ENCODE measurements at places on chromosomes 6 and 20. TPM values are rescaled to one million over a fixed set of nuclear protein-coding genes. Genes with fewer than 3 reads are reported as not detected.

PTCRA gene
- 0.55 TPM for polyA plus RNA-seq

ZNF831 gene
- polyA plus RNA-seq = 0.09 TPM

C20orf141 gene
- polyA plus RNA-seq = not detected

RRP36 gene
- polyA plus RNA-seq = 52.5 TPM

SPDEF gene
- polyA plus RNA-seq = not detected

LPA gene
- not detected for polyA plus RNA-seq

FGD2 gene
- polyA plus RNA-seq = 50.0 TPM

ELOVL4 gene
- not detected for polyA plus RNA-seq

MUC21 gene
- polyA plus RNA-seq = not detected

DNA sequence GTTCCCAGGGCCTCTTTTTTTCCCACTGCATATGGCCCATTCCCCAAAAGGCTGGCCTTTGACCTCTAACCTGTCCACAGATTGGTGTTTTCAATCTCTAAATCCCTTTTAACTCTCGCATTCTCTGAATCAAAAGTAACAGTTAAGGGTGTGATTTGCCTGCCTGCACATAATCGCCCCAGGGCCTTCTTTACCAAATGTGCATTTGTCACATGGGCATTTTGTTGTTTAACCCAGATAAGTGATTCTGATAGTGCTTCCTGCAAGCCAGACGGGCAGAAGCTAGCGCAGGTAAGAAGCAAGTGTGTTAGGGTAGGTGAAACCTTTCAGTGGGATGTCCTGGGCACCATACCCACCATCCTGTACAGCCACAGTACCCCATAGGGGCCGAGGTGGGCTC lies 49.4 kb upstream of the PLEKHG1 start:
- DNase-seq = no peak

GRCh38 chr6:19811397-19812079 lies 25.6 kb upstream of the ID4 start:
- no peak for DNase-seq

DNA sequence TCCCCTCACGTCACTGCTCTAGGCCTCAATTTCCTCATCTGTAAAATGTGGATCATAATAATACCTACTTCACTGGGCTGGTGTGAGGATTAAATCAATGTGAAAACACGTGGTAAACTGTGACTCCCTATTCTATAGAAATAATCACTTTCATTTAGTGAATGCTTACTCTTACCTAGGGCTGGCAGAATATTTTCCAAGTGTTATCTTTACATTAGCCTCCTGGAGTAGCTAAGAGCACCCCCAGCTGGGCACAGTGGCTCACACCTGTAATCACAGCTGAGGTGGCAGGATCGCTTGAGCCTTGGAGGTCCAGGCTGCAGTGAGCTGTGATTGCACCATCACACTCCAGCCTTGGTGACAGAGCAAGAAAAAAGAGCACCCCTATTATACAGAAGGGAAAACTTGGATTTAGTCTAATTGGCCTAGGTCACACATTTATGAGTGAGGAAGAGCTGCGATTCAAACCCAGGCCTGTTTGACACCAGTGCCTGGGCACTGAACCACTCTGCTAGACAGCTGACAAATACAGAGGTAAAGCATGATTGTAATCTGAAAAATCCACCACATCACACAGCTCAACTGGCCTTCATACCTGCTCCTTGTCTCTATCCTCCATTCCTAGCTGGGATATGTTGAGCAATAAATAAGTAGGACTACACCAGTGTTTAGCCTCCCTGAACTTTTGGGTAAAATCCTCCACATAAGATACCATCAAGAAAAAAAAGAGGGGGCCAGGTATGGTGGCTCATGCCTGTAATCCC lies 1.4 kb upstream of the SNTA1 start:
- DNase-seq = no peak

DNA sequence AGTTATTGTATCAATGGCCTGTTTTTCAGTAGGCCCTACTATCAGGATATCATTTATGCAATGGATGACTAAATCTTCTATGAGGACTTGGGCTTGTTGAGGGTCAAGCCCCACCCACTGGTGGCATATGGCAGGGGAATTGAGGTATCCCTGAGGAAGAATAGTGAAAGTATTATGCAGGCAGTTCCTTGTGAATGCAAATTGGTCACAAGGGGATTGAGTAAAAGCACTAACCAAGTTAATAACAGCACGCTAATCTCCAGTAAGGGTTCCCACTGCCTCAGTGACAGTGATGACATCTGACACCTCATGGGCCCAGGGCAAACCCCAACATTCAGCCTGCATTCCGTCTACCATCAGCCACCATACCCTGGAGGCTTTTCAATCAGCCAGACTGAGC lies 14.9 kb downstream of the BPIFA1 start:
- DNase-seq = no peak

DNA sequence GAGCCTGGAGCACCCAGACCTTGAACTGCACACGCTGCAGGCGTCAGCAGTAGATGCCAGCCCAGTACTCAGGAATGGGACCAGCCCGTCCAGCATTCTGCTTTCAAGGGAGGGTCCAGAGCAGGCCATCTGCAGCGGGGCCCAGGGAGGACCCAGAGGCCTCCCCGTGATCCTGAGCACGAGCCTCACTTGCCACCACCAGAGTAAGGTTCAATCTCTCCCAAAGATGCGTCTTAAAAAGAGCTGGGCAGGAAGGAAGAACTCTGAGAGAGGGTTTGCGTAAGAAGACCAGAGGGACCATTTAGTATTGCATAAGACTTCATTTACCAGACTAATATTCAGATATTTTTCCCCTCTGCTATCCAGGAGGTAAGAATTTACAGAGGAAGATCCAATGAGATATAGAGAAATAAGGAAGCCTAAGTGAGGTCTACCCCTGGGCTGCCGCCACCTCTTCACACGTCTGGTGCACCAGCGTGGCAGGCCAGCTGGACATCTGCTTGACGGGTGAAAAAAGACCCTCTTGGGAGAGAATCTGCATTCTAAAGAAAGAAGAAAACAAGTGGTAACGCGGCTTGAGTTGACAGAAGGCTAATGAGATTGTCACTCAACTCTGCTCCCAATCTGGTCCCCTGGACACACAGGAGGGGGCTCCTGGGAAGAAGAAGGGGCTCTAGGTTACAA lies 107.3 kb downstream of the PRND start:
- DNase-seq = peak; percentile 82

GRCh38 chr6:125245109-125245508 lies 56.7 kb downstream of the HDDC2 start:
- DNase-seq = no peak

DNA sequence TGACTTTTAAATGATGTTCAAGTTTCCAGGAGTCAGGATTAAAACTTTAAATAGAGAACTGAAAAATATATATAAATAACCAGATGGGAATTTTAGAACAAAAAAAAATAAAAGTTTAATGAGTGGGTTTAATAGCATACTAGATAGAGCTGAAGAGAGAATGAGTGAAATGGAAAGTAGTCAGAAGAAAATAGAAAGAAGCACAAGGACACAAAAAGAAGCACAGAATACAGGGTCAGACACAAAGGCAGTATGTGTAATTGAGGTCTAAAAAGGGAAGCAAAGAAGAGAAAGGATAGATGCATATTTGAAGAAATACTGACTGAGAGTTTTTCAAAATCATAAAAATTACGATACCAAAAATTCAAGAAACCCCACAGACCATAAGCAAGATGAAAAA lies 159.8 kb upstream of the FERMT1 start:
- DNase-seq = no peak

GRCh38 chr20:62961799-62962198 lies 9.3 kb downstream of the SLC17A9 start:
- no peak for DNase-seq

GRCh38 chr6:155409391-155409790 lies 46.2 kb downstream of the NOX3 start:
- no peak for DNase-seq

- DNase-seq = no peak
These were observed 195.0 kb downstream of the TMEM242 start for GRCh38 chr6:157128235-157128775.

DNA sequence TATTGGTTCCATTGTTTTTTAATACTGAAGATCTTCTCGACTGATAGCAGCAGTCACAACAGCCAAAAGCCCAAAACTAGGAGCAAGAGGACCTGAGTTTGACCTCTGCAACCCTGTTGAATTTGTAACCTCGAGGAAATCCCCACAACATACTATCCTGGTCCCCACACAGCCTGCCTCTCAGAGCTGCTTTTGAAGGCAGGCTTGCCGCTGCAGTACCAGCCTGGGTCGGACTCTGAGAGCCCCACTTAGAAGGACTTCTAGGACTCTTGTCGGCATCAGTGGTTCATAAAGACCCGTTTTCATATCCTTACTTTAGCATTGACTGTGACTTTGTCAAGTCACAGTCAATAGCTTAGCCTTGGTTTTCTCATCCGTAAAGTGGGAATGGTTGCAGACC lies 49.3 kb downstream of the EBF4 start:
- DNase-seq = no peak

DNA sequence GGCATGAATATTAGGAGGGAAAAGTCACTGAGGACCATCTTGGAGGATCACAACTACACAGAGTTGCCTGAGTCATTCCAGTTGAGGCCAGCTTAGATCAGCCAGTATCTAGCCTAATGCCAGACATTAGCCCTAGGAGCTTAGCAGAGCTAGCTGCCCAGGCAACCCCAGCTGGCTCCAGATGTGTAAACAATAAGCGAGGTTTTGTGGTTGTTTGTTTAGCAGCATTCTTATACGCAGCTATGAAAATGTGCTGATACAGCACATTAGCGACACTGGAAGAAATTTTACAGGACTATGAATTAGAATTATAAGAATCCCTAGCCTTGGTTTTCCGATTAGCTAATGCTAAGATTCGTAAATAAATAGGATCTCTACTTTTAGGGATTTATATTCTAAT lies 59.3 kb downstream of the BTBD3 start:
- no peak for DNase-seq

GRCh38 chr6:15364401-15365037 lies 118.7 kb downstream of the JARID2 start:
- no peak for DNase-seq
